Naive thymus-derived CD4-positive, alpha-beta T cell (primary cell): ENCODE measurements at places on chromosomes 4 and X. TPM values are rescaled to one million over a fixed set of nuclear protein-coding genes. Genes with fewer than 3 reads are reported as not detected.

The HTRA3 gene
- total RNA-seq = not detected

The NMU gene
- total RNA-seq = not detected

The PLAC1 gene
- total RNA-seq = not detected

The F11 gene
- total RNA-seq = not detected

The FMR1NB gene
- not detected for total RNA-seq

The DIPK2B gene
- not detected for total RNA-seq

The NR0B1 gene
- not detected for total RNA-seq

The XK gene
- total RNA-seq = not detected

The ARX gene
- not detected for total RNA-seq

The CHRNA9 gene
- 0.46 TPM in 1 of 2 replicates, not detected in the other for total RNA-seq
